Progenitor cell of endocrine pancreas (in vitro differentiated cells): ENCODE measurements at places on chromosomes 6 and 20. TPM values are rescaled to one million over a fixed set of nuclear protein-coding genes. Genes with fewer than 3 reads are reported as not detected.

GRCh38 chr6:89035252-89036101 is 45.1 kb upstream of the PNRC1 start:
- no peak for DNase-seq

DNA sequence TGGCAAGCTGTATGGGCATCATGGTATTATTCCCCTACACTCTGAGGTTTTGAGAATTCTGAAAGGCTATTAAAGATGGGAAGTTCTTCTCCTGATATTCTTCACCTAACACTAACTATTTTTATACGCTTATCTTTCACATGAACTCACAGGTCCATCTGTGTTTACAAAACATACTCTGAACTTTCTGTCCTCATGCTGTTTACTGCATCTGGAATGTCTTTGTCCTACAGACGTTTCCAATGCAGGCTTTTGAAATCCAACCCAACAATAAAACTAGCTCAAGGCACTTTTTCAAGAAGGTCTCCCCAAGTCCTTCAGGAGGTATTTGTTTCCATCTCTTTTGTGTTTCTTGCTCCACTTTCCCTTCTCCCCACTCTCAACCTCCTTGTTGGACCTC is 60.5 kb upstream of the MLIP start:
- no peak for DNase-seq

- DNase-seq: no peak
Measured at GRCh38 chr20:51500936-51501335, 41.6 kb downstream of the NFATC2 start.

DNA sequence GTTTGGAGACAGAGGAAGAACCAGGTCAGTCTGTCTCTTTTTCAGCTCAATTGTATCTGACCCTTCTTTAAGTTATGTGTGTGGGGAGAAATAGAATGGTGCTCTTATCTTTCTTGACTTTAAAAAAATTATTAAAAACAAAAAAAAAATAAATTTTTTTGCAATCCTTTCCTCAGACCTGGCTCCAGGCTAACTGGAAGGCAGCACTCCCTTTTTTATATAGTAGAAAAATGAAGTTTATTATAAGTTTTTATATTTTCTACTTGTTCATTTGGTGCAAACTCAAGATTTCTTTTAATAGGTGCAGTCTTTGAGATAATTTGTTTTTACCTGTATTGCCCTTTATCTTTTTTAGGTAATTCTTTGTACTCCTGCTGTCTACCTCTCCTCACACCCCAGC is 129.6 kb downstream of the SULF2 start:
- no peak for DNase-seq

GRCh38 chr6:149212206-149212605 is 105.3 kb upstream of the TAB2 start:
- DNase-seq: no peak

DNA sequence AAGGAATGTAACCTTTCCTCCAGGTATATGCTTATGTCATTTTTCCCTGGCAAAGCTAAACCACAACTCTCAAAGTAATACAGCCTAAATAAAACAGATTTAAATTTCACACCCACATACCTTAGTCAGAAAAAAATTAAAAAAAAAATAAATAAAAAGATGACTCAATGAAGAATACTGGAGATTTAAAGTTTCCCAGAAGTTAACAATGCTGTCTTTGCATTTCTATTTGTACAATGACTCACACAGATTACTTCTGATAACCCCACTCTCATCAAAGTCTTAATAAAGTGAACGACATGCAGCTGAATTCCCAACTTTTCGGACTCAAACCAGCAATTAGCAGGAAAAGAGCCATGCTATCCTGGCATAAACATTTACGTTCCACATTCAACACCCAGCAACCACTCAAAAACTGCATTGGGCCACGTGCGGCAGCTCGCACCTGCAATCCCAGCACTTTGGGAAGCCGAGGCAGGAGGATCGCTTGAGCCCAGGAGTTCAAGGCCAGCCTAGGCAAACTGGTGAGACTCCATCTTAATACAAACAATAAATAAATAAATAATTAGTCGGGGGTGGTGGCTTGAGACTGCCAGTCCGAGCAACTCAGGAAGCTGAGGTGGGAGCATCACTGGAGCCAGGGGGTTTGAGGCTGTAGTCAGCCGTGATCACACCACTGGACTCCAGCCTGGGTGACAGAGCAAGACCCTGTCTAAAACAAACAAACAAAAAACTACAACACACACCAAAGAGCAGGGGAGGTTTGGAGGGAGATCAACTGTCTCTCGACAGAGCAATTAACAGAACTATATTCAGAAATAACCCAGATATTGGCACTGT is 130.5 kb downstream of the WDR27 start:
- DNase-seq: no peak

- no peak for DNase-seq
Measured at GRCh38 chr6:137823826-137824555, 43.1 kb upstream of the TNFAIP3 start.

DNA sequence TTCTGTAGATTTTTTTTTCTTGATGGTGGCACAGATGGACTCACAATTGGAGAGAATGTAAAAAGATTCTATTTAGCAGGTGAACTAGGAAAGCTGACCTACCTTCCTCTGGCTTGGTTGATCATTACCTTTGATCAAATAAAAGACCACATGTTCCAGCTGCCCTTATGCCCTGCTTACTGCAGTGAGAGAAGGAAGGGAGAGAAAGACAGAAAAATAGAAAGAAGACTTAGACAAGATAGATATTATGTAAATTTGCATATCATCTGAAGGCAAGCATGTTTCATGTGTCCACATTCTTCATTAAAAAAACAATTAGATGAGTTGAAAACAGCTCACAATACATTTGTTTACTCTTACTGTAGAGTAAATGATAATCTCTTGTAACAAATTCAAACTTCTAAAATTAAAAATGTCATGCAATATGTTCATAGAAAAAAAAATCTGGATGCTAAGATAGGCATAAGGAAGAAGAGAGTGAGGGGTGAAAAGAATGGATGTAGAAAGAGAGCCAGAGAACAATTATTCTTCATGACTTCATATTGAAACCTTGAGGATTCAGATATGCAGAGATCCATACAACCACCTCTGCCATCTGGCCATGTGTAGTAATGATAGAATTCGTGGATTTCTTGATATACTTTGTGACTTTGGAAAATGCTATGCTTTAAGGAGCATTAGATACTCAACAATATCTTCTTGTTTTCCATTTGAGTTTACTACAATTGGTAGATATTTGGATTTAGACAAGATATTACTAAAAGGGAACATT is 71.7 kb downstream of the RFX6 start:
- DNase-seq: no peak

- no peak for DNase-seq
Measured at GRCh38 chr6:138261116-138261780, 43.0 kb upstream of the PBOV1 start.

GRCh38 chr6:46967826-46968349 is 46.1 kb upstream of the ADGRF5 start:
- DNase-seq: no peak

GRCh38 chr6:10759312-10759839 is 11.8 kb downstream of the TMEM14B start:
- no peak for DNase-seq

DNA sequence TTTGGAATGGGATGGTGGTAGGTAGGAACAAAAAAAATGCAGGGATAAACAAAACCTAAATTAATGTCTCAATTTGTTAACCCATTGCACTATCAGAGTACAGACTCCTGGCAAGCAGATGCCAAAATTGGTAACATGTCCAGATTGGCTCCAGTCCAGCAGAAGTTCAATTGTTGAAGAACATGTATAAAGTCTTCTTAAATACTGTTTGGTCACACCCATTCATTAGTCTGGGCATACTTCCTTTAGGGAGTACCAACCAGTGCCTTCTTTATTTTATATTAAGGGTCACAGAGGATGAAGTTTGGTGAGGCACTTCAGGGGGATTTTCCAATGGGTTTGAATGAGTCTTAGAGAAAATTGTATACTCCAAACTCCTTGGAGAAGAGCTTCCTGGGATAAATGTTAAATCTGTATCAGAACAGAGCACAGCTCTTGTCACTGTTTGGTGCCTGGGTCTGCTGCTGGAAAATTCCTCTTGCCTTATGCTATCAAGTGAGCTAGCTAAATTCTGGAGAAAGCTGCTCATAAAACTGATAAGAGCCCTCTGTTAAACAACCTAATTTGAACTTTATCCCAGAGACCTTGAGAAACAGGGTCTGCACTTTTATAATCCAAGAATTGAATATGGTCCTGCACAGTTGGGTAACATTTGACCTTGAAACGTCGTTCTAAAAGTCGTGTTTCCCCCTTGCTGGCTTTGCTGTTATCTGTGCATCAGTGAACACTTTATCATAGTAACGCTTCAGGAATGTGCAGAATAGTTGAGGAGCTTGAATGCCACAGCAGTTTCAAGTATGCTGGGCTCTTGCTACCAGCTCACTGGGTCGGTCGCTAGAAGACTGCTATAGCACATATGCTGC is 334.1 kb upstream of the CITED2 start:
- no peak for DNase-seq

DNA sequence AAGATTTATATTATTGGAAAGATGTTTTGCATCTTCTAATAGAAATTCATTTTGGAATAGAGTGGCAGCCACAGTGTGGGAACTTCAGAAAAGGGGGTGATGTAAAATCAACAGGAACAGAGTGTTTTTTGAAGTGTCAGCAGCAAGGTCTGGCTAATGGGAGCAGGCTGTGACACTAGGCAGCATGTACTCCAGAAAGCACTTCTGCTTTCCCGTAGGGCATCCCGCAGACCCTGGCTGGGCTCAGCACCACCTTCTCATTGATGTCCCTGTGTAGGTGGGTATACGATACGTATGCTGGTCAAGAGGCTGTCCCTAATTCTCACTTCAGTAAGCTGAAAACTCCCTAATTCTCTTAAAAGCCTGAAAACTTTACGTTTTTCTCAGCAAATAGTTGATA is 74.7 kb downstream of the EYA4 start:
- DNase-seq: no peak

- no peak for DNase-seq
Measured at GRCh38 chr20:52127309-52127708, 64.3 kb downstream of the ZFP64 start.

GRCh38 chr6:3229566-3230178 is 2.2 kb upstream of the TUBB2B start:
- DNase-seq: peak; percentile 42

DNA sequence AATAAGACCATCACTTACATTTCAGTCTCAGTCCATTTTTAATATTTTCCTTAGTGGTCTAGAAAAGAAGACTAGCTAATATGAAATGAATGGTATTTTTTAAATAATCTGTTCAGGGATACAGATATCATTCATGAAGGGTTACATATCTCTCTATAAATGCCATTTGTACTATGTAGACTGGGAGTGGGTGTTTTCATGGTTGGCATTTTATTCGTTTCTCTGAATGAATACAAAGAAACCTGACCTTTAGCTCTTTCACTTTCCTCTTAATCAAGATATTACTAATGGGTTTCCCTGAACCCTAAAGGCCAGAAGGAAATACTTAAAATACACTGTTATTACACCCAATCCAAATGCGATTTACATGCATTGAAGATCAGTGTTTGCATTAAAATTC is 788.9 kb downstream of the TBC1D32 start:
- no peak for DNase-seq

GRCh38 chr6:169075915-169076654 is 177.6 kb downstream of the THBS2 start:
- DNase-seq: no peak

DNA sequence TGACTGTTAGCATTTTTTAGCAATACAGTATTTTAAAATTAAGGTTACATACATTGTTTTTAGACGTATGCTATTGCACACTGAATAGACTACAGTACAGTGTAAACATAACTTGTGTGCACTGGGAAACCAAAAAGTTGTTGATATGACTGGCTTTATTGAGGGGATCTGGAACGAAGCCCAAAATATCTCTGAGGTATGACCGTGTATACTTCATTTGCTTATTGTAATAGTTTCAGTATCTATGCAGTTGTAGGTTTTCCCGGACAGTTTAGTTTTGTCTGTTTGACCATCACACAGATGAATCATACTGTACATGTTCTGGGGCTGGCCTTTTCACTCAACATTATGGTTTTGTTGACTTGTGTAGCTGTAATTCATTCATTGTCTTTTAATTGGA is 6.9 kb upstream of the ZBTB12 start:
- no peak for DNase-seq

Gene PLCB4
- 13.1 and 17.2 TPM in 2 replicates for total RNA-seq

Gene SUMO4
- 2.7 and 3.6 TPM in 2 replicates for total RNA-seq

Gene FAM83D
- 12.6 and 13.8 TPM in 2 replicates for total RNA-seq

Gene SLC4A11
- total RNA-seq: 1.9 and 2.0 TPM in 2 replicates

Gene ZNF334
- total RNA-seq: 38.0 and 38.7 TPM in 2 replicates

Gene ATP9A
- total RNA-seq: 81.2 and 88.1 TPM in 2 replicates

Gene BPIFB2
- not detected in 2 replicates for total RNA-seq

Gene MYL9
- total RNA-seq: 31.0 and 46.0 TPM in 2 replicates

Gene KIAA1755
- total RNA-seq: 0.16 and 0.29 TPM in 2 replicates

Gene MOXD1
- 8.4 and 8.9 TPM in 2 replicates for total RNA-seq

Gene NQO2
- total RNA-seq: 41.3 and 45.8 TPM in 2 replicates

Gene MEI4
- 1.9 and 2.6 TPM in 2 replicates for total RNA-seq

Gene FRK
- total RNA-seq: 8.6 and 8.8 TPM in 2 replicates
